ENCODE measurements at places on chromosomes 6 and 20. TPM values are rescaled to one million over a fixed set of nuclear protein-coding genes. Genes with fewer than 3 reads are reported as not detected.

DNA sequence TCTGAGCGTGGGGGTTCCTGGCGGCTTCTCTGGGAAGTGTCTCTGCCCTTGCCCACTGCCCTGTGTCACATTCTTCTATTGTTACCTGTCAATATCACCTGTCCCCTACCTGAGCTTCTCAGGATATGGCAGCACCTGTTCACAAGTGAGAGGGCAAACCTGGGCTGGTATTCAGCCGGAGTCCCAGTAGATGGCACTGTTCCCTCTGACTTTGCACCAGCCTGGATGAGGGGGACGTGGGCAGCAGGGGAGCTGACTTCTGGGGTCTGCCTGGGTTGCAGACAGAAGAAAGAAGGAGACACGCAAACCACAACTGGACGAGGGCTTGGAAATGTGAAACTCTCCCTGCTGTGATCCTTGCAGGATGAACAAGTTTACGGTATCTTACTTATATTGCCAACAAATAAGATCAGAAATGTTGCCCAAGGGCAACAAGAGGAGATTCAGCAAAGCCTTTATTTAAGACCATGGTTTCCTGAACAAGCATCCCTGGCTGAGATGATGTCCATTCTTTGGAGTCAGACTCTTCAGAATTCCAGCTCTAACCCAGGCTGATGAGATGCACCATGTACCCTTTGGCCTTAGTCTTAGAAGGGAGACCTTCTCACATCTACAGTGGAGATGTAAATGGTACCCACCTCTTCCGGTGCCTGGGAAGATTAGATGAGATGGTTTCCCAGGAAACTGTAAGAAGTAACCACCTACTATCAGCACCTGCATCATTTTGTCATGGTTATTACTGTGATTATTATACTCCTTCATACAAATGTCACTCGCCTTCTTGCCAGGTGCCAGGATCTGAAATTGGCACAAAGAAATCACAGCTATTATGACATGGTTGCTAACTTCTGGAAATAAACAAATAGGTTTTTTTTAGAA lies 400.0 kb upstream of the CDH4 start:
- no peak for DNase-seq

Gene SH3BGRL2
- total RNA-seq: 1.5 TPM

- no peak for DNase-seq
Observed at GRCh38 chr20:61911824-61912223, 153.9 kb downstream of the TAF4 start.

GRCh38 chr6:164345806-164346496 lies 931.4 kb downstream of the QKI start:
- no peak for DNase-seq

- no peak for DNase-seq
Observed at GRCh38 chr20:1890469-1891262, 4.5 kb upstream of the SIRPA start.

GRCh38 chr6:119043265-119043664 lies 35.2 kb downstream of the FAM184A start:
- no peak for DNase-seq

DNA sequence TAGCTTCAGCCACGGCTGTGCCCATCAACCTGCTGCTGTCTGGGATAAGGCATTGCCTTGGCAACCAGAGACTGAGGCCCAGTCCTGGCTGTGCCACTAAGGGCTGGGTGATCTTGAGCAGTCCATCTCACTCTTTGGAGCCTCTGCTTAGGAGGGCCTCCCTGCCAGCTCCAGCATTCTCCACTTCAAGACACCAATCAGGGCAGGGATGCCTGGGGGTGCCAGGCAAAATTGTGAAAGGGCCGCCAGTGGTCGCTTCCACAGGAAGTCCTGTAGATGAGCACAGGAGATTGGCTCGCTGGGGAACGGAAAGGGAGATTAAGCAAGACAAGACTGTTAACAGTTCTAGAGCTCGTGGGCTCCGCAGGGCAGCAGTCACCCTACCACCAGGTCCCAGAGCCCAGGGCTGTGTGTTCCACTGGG lies at the start of gene RAB44:
Gene RAB44, plus strand, starts transcription at position 346 of the 423 bp plus-strand sequence. CDS start 6,410 bp downstream, outside the sequence.
- DNase-seq: no peak

DNA sequence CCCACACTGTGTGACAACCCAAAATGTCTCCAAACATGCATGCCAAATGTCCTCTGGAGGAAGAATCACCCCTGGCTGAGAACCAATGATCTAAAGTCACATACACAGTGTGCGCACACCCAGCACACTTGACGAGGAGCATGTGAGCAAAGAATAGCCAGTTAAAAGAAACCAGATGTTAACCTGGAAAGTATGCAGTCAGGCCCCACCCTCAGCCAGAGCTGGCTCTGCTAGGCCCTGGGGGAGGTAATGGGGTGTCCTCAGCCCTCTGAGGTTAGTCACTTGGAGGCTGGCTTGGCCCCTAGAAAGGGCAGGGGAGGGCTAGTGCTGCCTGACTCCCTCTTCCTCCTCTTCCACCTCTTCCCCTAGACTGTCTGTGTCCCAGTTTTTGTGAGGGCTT lies 15.2 kb upstream of the GUCA1A start:
- no peak for DNase-seq

GRCh38 chr6:115551527-115551926 lies 509.2 kb downstream of the FRK start:
- no peak for DNase-seq

DNA sequence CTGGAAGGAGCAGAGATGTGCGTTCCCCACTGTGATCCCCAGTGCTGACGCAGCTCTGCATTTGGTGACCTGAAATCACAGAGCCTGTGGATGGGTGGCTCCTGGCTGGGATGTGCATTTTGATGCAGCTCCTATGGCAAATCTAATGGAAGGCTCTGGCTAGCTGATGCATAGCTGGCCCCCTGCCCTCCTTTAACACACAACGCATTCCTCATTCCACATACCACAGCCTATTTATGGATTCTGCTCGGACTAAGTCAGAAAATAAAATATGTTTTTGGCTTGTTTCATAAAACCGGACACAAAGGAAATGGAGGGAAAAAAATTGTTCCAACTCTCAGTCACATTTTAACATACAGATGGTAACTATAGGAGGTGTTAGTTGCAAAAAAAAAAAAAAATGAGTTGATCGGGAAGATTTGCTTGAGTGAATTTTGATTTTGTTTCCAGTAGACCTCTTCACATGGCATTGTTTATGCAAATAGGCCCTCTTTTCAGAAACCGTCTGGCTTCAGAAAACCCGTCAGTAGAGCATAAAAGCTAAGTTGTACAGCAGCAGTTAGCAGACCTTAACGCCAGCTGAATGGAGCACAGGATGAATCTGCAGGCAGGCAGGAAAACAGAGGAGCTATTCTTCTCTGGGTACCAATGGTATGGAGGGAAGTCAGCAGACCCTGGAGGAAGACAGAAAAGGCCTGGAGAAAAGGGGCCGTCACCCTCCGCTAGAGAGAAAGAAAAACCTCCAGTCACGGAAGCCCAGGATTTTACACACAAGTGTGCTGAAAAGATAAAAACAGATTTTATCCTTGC lies 215.4 kb downstream of the HDGFL1 start:
- DNase-seq: no peak

DNA sequence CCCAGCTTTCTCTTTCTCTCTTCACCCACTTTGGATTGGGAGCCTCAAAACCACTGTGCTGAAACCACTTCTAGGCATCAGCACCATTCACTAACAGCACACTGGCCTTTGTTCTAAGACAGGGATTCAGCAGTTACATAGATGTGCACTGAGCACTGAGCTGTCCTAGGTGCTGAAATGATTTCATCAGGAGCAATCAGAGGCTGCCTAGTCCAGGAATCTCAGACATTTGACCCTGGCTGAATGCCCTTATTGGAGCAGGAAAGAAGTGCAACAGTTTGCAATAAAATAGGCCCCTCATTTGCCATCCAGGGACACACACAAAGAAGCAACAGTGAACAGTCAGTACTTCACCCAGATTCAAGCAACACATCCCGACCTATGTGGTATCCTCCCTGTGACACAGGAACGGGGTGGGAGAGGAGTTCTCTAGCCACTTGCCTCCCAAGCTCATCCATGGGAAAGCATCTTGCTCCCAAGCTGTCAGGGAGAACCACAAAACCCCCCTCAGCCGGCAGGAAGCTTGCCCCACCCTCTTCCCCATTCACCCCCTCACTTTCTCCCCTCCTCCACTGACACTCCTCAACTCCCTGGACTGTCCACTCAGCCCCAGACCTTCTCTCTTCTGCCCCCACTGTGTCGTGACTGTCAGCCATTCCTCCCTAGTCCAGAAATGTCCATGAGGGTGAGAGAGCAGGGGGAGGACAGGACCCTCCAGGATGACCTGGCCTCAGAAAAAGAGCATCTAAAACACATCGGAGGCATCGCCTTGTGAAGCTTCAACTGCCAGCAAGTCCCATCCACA lies 304.4 kb downstream of the PREX1 start:
- peak; percentile 56 for DNase-seq

DNA sequence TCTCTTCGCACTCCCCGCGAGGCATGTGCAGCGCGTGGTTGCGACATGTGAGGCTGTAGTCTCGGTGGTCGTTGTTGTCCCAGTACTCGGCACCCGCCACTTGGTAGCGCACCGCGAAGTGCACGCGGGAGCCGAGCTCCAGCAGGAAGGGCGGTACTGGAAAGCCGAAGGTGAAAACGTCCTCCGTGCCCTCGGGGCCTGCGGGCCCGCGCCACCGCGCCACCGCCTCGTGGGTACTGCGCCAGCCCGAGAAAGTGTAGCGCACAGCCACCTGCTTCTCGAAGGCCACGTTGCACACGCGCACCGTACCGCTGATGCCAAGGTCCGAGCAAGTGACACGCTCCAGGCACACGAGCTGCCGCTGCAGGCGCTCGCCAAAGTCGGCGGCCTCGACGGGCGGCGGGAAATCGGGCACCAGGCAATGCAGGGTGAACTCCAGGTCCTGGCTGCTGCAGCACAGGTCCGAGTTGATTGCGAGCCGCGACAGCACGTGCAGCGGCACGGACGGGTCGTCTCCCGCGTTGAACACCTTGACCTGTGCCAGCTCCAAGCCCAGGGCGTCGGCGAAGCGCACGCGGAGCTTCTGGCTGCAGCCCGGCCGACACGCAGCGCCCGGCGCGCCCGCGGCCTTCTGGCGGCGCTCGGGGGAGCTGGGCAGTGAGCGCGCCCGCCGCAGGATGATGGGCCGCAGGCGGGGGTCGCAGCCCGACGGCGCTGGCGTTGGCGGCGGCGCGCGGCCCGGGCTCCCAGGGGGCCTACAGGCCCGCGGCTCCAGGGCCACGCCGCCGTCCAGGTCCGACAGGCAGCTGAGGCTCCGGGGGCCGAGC lies 840 bp downstream of the PPP1R3D start:
- DNase-seq: no peak
